ENCODE measurements at places on chromosomes 5 and 9.

DNA sequence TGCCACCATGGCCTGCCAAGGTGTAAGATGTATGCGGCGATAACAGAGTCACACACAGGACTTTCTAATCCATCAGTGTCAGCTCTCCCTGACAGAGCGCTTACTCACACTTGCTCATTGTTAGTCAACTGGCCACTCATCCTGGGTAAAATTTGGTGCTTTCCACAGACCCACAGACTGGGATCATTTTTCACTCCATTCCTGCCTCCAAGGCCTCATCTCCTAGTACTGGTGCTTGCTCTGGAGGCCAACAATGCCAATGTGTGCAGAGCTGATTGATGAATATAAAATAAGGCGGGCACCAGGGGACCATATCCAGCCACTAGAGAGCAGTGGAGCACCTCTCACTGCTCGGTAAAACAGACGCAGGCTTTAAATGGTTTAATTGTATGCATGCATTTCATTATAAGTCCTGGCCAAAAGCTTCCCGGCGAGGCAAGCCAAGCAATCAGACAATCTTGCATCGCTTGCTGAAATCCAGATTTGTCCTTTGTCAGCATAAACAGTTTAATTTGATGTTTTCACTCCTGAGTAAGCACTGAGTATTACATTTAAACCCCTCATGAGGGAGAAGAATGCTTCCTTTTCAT, 22.3 kb downstream of the PSMB7 start:
- no peak for DNase-seq

DNA sequence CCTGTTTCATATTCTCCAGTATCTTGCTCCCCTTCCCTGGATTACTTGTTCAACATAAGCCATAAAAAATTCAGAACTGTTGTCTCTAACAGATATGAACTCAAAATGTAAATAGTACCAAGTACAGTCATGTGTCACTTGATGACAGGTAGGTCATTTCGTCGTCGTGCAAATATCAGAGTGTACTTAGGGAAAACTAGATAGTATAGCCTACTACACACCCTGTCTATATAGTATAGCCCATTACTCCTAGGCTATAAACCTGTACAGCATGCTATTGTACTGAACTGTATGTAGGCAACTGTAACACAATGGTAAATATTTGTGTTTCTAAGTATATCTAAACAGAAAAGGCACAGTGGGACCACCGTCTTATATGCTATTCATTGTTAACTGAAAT, 39.1 kb downstream of the SMIM15 start:
- no peak for DNase-seq

DNA sequence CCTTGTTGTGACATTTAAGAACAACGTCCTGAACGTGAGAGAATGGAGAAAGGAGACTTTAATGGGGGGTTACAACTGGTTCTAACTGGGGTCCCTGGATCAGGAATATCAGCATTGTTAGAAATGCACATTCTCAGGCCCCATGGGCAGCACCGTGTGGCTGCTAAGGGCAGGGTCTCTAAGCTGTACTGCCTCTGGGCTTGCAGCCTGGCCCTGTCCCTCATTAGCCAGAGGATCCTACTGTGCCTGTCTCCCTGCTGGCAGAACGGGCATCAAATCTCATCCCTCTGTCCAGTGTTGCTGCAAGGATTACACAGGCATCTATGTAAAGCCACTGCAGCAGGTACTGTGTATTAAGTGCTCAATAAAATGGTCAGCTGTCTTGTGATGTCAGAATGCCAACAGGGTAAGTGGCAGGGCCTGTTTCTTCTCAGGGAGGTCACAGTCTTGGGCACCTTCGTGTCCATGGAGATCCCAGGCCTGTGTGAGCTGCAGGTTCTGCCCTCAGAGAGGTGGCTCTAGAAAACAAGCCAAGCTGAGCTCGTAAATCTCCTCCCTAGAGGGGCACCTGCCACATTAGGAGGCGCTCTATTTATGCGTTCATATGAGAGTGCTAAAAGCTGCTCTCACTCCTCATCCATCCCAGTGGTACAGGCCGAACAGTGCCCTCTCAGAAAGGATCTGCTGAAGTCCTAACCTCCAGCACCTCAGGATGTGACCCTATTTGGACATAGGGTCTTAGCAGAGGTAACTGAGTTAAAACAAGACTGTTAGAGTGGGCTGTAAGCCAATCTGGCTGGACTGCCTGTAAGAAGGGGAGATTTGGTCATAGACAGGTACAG, 210.5 kb downstream of the GADD45G start:
- no peak for DNase-seq

DNA sequence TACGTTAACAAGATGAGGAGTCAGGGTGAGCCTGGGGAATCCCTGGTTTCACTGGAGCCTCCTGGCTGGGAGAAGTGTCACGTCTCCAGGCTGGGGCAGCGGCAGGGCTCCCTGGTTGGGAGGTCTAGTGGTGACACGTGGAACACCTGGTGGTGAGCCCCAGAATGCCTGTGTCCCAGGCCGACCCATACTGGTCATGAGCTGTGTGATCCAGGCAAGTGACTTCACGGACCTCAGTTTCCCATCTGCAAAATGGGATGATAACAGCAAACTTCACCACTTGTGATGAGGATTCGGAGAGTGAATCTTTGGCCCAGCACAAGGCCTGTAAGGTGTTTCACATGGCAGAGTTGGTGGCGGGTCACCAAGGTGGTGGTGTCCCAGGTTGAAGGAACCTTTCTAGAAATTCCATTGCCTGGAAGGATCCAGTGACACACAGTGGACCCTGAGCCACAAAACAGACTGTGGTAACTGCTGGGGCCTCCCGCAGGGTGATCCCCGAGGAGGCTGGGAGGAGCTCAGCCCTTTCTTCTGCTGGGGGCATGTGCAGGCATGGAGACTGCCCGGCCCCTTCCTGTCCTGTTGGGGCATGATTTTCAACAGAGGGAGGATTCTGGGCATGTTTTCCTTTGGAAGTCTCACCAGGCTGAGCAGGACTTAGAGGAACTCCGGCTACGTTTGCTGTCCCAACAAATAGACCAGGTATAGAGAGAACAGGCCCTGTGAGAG, 153.9 kb upstream of the IER5L start:
- DNase-seq, result no peak

DNA sequence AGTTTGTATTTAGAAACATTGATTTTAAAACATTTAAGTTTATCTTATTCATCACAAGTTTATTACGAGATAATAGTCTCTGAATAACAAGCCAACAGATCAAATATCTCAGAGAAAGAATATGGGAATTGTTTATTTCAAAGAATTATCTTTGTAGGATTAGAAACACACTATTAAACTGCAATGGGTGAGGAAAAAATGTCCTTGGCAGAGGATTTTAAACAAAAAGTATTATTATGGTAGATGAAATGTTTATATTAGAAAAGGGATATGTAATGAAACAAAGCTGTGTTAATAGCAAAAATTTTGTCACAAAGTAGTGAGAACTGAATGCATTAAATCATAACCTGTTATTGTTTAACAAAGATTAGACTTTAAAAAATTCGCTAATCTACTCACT, 1382.9 kb upstream of the DMAC1 start:
- DNase-seq, result no peak
